ENCODE measurements at places on chromosomes 2 and 18.

- no peak for DNase-seq
Measured at GRCh38 chr2:211132573-211132972, 576.2 kb downstream of the CPS1 start.

GRCh38 chr2:60549238-60549927 is 4.1 kb downstream of the BCL11A start:
- no peak for DNase-seq

- DNase-seq: no peak
Measured at GRCh38 chr2:160868891-160869290, 291.3 kb upstream of the TANK start.

- no peak for DNase-seq
Measured at GRCh38 chr18:35352283-35352682, 8.1 kb upstream of the ZNF24 start.

DNA sequence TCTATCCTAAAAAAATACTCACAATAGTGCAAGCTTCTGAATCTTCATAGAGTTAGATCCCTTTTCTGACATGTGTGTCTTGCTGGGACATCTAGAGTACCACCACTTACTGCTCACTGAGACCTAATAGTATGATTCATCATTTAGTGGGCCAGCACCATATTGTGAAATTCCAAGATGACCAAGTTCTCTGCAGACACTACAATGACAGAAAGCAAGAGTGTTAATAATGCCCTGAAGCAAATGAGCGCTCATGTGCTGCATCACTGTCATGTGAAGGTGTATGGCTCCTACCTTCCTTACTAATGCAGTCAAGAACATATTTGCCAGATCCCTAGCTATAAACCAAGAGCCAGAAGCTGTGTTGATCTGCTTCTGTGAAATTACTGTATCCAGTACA is 606.2 kb upstream of the NXPH2 start:
- no peak for DNase-seq

DNA sequence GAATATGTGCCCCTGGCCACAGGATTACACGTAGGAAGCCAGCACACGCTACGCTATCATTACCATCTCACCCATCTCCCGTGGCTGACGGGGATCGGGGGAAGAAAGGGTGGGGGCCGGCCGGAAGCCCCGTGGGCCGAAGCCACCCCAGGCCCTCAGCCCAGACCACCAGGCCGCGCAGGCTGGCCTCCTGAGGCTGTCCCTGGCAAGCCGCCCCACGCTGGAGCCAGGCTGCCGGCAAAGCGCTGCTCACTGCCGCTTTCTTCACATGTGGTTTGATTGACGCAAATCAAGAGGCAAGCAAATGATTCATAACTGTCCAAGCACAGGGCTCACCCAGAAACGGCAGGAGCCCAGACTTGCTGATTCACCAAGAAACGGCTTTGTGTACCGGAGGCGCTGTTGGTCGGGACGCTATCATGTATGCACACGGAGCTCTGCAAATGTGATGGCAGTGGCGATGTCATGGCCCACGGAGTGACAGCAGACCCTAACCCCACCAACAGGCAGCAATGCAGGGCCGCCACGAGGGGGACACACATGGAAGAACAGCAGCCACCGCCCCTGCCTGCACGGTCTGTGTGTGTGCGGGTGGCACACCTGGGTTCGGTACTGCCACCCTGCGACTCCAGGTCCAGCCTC is 125.7 kb downstream of the HDAC4 start:
- DNase-seq: peak; percentile 80

Data from LoVo (cell line).